ENCODE measurements at places on chromosomes 5 and 9. TPM values are rescaled to one million over a fixed set of nuclear protein-coding genes. Genes with fewer than 3 reads are reported as not detected.

GRCh38 chr5:102625468-102625867, 126.7 kb upstream of the SLCO6A1 start:
- DNase-seq: no peak

GRCh38 chr9:114030364-114030763, 47.7 kb downstream of the AMBP start:
- no peak for DNase-seq

DNA sequence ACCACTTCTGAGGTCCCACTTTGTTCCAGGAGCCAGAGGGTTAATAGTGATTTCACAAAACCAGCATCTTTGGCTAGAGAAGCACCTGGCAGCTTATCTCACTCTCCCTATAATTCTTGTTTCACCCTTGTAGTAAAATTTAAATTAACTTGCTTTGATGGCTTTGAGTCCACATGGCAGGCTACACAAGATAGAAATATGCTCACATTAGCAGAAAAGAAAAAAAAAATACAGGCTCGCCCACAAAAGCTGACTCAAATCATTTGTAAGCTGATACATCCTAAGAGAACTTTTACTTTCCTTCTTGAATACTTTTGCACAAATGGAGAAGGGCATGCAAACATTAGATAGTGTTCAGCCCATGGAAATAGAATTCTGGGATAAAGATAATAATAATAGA, 36.2 kb downstream of the TNFSF15 start:
- DNase-seq: no peak

Gene LCN9
- not detected for total RNA-seq

Gene NEUROG1
- total RNA-seq: not detected
